MCF 10A (cell line): ENCODE measurements at places on chromosomes 7 and 10.

DNA sequence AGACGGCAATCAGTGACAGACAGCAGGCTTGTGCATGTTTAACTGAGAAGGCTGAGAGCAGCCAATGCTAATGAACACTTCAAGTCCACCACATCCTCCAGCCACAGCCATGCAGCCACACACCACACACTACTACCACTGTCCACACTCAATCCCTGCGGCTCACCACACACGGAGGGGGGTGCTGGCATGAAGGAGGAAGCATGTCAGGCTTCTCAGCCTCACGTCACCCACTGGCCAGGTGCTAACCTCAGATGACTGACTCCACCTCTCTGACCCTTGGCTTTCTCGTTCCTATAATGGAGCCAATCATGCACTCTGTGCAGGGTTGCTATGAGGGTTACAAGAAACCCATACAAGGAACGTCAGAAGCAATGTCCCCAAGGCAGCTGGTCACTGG, 165.4 kb upstream of the RNF32 start:
- no peak for DNase-seq

DNA sequence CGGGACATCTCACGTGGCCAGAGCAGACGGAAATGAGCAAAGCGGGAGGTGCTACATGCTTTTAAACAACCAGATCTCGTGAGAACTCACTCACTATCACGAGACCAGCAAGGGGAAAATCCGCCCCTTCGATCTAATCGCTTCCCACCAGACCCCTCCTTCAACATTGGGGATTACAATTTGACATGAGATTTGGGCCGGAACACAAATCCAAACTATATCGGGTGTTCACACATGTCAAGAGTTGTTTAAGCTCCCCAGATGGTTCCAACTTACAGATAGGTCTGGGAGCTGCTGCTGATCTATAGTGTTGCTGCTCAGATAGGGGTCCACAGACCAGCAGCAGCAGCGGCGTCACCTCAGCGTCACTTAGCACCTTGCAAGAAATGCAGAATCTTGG, 194.9 kb downstream of the GPAM start:
- DNase-seq, result no peak

DNA sequence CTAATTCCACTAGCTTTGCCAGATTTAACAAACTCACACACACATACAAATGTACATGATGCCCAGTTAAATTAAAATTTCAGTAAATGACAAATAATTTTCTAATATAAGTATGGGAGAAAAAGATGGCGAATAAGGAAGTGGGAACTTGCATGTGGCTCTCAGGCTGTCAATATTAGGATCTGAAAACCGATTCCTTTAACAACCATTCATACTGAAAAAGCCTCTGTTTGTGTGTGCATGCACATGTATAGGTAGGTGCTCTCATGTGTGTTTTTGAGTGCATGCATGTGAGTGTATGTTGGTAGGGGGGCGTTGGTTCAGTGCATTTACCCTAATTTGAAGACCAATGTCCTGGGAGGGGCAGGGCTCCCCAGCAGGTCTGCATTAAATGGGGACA, 125.3 kb downstream of the HTR7 start:
- DNase-seq, result no peak

DNA sequence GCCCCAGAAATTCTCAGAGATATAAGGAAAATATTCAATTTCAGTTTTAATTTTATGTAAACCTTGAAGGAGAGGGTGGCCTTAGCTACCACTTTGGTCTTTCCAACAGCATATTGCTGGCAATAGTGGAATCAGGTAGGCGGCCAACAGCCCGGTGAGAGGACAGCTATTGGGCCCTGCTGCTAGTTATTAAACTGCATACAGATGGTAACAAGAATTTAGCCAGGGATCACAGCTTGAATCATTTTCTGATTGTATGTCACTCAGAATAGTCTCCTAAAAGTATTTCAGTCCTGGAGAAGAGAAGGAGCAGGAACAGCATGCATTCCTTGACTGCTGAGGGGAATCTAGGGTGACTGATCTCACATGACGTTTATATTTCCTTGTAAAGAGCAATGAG, 261.4 kb upstream of the SMIM30 start:
- DNase-seq, result no peak

DNA sequence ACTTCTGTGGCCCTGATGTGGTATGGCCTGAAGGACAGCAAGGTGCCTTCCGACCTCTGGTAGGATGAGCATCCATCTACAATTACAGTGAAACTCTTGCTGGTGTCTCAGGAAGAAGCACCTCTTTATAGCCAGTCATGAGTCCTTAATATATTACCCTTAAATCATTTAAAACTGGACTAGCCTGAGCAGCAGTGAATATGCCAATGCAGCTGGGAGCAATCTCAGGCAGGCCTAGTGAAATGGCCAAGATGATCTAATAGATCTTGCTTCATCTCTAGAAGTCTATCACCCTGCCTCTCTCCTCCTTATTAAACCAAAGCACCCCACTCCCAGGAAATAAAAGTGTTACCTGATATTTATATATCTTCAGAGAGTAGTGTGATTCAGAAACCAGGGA, 66.7 kb upstream of the SORCS3 start:
- no peak for DNase-seq

DNA sequence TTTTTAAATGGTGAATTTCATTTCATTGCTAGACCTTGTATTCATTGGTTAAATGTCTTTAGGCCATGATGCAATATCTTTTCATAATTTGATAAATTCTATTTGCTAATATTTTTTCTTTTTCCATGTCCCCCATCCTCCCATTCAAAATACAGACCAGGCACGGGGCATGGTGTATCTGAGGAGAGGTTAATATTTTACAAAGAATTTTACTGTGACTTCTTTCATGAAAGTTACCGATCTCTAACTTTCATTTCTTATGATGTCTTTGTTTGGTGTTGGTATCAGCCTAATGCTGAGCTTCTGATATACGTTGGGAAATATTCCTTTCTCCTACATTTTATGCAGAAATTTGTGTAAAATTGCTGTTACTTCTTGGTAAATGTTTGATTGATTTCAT, 216.7 kb upstream of the IGFBP3 start:
- DNase-seq, result no peak

- DNase-seq, result no peak
Measured at GRCh38 chr10:71256661-71257318, 44.4 kb downstream of the UNC5B start.

GRCh38 chr7:36788825-36789470, 64.7 kb upstream of the AOAH start:
- DNase-seq, result no peak

GRCh38 chr7:112093409-112093808, 112.8 kb downstream of the DOCK4 start:
- no peak for DNase-seq

- DNase-seq, result peak; percentile 31
Measured at GRCh38 chr10:75651417-75651816, 220.0 kb downstream of the LRMDA start.

GRCh38 chr7:20542594-20542993, 72.9 kb upstream of the ABCB5 start:
- peak; percentile 79 for DNase-seq

DNA sequence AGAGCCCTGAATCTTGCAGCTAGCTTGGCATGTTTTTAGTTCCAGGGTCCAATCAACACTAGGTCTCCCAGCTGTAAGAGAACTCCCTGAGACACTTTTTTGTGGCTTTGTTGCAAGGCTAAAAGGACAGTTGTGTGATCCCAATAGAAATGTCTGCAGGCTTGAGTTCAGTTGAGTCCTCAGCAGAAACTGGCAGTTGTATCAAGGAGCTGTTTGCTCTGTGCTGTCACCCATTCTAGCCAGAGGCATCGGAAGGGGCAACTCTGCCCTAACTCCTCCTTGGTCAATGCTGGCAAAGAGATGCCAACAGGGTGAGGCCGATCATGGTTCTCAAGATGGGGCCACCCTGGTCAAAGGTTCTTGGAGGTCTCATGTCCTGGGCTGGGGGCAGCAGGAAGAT, 224.1 kb downstream of the BUB3 start:
- no peak for DNase-seq

- DNase-seq, result peak; percentile 93
Measured at GRCh38 chr7:139853506-139854123, 24.6 kb downstream of the TBXAS1 start.

- no peak for DNase-seq
Measured at GRCh38 chr7:24951441-24951980, 28.5 kb downstream of the OSBPL3 start.

DNA sequence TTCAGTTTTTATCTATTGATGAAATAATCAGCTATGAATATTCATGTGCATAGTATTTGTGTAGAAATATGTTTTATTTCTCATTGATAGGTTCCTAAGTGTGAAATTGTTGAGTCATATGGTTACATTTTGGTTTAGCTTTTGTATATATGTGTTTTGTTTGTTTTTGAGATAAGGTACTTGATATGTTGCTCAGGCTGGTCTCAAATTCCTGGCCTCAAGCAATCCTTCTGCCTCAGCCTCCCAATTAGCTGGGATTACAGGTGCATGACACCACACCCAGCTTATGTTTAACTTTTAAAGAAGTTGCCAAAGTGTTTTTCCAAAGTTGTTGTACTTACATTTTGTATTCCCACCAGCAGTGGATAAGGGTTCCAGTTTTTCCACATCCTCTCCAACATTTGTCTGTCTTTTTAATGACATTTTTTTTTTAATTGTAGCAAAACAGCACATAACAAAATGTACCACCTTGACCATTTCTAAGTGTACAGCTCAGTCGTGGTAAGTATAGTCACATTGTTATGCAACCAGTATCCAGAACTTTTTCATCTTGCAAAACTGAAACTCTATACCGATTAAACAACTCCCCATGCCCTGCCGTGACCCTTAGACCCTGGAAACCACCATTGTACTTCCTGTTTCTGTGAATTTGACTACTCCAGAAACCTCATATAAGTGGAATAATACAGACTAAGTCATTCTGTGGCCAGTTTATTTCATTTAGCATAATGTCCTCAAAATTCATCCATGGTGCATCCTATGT, 12.6 kb upstream of the UBE2D1 start:
- DNase-seq, result peak; percentile 44

DNA sequence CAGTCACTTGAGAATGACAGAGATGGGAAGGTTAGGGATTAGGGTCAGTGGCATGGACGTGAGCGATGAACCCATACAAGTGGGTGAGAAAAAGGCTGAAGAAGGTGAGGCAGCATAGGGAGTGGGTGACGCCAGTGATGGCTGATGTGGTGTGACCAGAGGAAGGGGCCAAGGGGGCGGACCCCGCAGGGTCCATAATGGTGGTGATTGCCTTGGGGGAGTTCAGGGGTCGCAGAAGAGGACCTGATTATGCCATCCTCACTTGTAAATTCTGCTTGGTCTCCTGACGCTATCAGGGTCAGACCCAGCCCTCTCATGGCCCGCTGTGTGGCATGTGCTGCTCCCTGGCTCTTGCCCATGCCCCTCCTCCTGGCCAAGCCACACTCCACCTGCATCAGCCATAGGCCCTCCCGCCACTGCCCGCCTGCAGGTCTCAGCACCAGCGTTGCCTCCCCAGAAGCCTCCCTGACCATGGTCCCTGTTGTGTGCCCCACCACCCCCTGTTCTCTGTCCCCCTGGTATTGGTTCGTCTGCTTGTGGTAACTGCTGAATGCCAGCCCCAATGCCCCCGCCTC, 235.7 kb downstream of the EBF3 start:
- no peak for DNase-seq

DNA sequence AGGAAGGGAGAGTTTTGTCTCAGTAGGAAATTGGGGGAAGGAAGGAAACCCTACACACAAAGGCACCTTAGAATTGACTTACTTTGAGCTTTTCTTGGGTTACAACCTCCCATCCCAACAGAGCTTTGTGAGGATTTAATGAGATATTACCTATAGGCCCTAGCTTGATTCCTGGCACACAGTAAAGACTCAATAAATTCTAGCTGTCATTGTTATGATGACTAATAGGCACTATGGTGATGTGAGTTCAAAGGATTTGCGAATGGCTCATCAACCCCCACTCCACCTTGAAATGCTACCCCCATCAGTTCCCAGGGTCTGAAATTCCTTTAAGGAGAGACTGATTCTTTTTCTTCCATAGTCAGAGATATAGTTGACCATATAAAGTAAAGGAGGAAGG, 67.9 kb upstream of the SMNDC1 start:
- peak; percentile 58 for DNase-seq

DNA sequence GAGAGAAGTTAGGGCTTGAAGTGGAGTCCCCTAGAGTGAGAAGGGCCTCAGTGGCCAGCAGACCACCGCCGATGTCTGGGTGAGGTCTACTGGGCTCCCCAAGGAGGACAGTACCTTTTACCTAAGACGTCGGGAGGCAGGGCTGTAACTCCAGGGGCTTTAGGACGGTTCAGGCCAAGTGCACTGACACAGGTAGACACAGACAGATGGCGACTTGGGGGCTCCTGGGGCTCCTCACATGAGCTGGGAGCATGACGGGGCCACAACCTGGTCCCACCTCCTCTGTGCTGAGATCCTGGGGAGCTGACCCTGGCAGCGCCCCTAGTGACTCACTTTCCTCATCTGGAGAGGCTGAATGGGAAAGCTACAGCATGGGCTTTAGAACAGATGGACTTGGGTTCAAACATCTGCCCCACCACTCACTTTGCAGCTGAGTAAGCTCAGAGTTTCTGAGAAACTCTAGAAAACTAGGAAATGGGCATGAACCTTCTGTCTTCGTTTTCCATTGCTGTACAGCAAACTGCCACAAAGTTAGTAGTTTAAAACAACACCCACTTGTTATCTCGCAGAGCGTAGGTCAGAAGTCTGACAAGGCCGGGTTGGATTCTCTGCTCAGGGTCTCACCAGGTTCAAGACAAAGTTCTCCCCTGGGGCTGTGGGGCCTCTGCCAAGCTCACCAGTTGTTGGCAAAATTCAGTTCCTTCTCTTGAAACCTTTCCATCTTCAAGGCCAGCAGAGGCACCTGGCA, 4.7 kb upstream of the COMTD1 start:
- DNase-seq, result no peak

DNA sequence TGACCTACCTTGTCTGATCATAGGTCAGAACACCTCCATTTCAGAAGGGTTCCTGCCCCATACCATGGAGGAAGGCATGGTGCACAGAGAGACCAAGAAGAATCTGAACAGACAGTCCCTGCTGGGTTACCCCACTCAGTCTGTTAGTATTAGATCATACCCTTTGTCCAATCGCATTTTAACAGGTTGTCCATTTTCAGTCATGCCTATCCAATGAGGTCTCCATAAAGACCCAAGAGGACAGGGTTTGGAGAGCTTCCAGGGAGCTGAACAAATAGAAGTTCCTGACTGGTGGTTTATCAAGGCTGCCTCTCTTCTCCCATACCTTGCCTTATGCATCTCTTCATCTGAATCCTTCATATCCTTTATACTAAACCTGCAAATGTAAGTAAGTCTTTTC, 21.2 kb upstream of the SLC16A12 start:
- DNase-seq, result no peak
